ENCODE measurements at places on chromosomes 4 and X.
A peak's percentile ranks its signal among the peaks of the same experiment; 100 is the strongest.

DNA sequence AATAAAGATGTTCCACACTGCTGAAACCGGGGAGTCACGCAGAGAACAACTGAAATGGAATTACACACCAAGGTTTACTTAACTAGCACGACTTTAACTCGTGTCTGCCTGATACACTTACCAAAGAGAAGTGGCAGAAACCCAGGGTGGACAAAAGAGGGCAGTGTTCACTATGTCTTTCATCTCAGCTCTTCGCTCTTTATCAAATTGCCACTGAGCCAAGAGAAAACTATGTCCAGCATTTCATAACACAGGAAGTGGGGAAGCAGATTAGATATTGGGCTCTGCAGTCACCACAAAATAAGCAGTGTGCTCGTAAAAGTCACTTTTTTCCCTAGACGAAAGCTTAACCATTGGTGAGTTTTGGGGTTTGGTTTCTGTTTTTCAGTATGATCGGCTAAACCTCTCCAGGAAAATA, 155.7 kb downstream of the CHIC2 start:
- peak; percentile 15 for DNase-seq

GRCh38 chrX:8755116-8755515, 23.2 kb upstream of the ANOS1 start:
- DNase-seq, result peak; percentile 56

DNA sequence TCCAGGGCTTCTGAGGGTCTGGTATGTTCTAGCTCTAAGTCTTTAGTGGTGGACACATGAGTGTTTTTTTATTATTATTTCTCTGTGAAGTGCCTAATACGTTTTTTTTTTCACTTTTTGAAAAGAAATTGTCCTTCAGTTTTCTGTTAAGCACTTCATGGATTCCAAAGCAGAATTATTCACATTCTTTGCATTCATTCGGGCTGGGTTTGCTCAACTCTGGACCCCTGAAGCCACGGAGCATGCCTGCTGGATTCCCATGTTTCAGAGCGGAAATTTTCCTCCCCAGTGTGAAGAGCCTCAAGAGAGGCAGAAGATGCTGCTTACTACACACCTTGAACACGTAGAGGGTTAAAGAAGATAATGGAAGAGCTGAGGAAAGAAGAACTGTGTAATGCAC, 107.5 kb downstream of the EGF start:
- no peak for DNase-seq

GRCh38 chr4:159227378-159227777, 124.5 kb downstream of the RAPGEF2 start:
- DNase-seq, result no peak

- DNase-seq, result no peak
Observed at GRCh38 chr4:83180431-83180968, 66.0 kb upstream of the PLAC8 start.

DNA sequence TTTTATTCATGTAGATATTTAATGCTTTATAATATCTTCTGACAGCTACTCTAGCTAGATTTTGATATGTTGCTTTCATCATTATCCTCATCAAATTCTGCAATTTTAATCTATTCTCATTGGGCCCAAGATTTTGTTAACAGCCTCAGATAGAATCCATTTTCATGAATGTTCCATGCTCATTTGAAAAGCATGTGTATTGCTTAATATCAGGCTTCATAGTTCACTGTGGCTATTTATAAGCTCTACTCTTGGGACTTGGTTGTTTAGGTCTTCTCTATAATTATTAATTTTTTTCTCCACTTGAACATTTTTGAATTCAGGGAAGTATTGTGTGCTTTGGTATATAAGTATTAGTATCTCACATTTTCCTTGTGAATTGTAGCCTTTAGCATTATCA, 41.8 kb downstream of the RAB40A start:
- DNase-seq, result no peak

- DNase-seq, result no peak
Observed at GRCh38 chrX:6384371-6384770, 150.5 kb downstream of the VCX3A start.

- no peak for DNase-seq
Observed at GRCh38 chr4:188262464-188262863, 123.2 kb downstream of the TRIML1 start.

DNA sequence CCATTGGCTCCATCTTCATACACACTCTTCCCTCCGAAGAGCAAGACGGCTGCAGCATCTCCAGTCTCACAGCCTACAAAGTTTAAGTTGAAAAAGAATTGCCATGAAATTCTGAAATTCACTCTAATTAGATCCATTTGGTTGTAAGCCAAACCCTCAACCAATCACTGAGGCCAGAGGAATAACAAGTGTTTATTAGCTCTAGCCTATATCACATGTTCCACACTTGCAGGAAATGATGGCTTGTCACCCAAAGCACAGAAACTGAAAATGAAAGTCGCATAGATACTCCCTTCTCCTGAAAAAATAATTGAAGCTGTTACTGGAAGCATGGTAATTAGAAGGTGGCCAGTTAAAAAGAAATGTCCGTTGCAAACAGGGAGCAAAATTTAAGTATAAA, 1071.8 kb downstream of the CCSER1 start:
- DNase-seq, result no peak

DNA sequence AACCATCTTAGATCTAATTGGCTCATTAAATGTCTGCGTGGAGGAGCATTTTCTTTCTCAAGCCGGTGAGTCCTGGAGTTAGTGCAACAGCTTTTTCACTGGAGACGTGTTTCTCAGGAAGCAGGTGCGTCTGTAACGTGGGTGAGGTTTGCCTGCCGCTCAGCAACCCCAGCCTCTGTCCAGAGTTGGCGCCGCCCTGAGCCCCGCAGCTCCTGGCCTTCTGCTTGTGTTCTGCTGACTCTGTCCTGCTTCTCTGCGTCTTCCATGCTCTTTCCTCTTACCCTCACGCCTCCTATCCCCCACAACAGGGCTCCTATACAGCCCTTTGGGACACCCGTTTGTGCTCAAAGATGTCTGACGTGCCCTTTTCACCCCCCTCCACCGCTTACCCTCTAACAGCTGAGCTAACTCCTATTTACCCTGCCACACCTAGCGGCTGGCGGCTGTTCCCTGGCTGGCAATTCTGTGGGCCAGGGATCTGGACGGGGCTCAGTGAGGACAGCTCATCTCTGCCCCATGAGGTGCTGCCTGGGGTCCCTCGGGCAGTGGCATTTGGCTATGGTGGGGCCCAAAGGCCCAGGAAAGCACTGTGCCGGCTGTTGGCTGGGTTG, 18.8 kb downstream of the DOK7 start:
- no peak for DNase-seq

DNA sequence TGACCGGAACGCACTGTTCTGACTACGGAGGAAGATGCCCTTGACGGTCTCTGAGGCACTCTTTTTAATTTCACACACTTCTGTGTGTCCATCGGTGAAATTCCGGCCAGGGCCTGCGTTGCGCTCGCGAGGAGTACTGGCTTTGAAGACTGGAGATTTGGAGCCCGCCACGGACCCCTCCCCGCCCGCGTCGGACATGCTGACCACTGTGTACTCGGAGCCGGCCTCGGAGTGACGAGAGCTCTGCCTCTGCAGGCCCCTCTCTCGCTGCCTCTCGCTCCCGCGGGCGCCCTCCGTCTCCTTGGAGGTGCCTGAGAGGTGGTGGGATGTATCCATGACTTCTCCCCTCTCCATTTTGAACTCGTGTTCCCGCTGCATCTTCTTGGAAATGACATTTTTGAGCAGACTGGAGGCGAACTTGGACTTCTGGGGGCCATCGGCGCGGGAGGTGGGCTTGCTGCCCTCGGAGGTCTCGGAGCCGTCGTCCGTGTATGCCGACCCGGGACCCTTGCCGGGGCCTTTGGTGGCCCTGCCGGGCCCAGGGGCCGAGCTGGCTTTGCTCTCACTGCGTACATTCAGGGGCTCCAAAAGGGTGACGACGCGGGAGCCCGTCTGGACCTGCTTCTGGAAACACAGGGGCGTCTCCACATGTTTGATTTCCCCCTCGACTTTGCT, 5.7 kb downstream of the C4orf54 start:
- DNase-seq, result peak; percentile 14

DNA sequence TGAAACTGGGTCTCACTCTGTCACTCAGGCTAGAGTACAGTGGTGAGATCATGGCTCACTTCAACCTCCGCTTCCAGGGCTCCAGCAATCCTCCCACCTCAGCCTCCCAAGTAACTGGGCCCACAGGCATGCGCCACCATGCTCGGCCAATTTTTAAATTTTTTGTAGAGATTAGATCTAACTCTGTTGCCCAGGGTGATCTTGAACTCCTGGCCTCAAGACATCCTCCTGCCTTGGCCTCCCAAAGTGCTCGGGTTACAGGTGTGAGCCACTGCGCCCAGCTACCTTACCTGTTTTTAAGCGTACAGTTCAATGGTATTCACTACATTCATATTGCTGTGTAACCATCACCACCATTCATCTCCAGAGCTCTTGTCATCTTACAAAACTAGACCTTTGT, 41.5 kb downstream of the ING2 start:
- no peak for DNase-seq

- DNase-seq, result no peak
Observed at GRCh38 chr4:168540086-168540485, 43.2 kb downstream of the PALLD start.

DNA sequence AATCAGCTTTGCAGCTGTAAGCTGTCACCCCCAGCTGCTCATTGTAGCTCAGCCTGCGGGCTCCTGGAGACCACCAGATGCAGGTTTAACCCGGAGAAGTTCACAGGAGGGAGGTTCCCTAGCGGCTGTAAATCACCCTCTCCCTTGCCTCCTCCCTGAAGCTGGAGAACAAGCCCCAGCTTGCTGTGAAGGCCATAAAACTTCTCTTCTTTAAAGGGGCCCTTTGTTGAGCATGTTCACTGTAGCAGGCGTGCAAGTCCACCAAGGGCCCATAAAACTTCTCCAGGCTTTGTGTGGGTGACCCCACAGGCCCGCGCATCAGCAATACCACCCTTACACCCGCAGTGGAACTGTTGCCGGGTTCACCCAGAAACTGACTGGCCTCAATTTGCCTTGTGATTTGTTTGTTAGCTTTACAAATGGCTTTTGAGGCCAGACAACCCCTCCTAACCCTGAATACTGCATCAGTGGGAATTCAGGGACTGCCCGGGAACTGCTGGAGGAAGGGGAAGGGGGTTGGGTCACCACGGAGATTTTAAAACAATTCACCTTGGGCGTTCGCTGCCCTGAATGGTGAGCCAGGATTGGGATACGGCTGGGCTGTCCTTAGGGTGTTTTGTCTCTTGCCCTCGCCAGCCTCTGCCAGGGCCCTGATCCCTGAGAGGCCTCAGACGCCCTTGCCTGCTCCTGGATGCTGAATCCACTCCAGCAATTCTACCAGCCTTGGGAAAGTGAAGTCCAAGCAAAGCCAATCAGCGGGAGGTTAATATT, 49.5 kb upstream of the ATP6AP2 start:
- no peak for DNase-seq

- no peak for DNase-seq
Observed at GRCh38 chrX:1883772-1884171, 268.9 kb downstream of the ASMT start.

- DNase-seq, result no peak
Observed at GRCh38 chrX:132094164-132094563, 33.7 kb downstream of the FRMD7 start.

GRCh38 chrX:94814216-94814615, 1140.2 kb downstream of the FAM133A start:
- DNase-seq, result no peak

GRCh38 chr4:36196145-36196913, 48.0 kb downstream of the ARAP2 start:
- DNase-seq, result no peak

DNA sequence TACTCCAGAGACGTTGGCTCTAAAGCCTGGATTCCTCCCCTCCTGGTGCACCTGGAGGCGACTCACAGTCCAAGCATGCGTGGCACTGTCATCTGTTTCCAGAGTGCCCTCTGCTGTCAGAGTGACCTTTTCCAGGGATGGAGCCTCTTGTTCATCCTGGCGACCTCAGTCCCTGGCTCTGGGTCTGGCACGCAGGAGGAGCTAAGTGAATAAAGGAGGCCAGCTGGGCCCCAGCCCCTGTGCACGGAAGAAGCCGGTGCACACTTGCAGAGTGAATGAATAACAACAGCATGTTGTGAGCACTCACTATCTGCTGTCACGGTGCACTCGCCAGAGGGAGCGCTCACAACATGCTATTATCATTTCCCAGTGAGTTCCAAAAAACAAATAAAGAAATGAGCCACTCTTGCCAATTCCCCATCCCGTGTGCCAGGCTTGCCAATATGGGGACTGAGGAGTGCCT, 27.8 kb upstream of the PSAPL1 start:
- DNase-seq, result peak; percentile 81

GRCh38 chrX:3699821-3700381, 13.5 kb downstream of the PRKX start:
- no peak for DNase-seq

- peak; percentile 48 for DNase-seq
Observed at GRCh38 chr4:2459589-2460349, 9.1 kb upstream of the RNF4 start.

DNA sequence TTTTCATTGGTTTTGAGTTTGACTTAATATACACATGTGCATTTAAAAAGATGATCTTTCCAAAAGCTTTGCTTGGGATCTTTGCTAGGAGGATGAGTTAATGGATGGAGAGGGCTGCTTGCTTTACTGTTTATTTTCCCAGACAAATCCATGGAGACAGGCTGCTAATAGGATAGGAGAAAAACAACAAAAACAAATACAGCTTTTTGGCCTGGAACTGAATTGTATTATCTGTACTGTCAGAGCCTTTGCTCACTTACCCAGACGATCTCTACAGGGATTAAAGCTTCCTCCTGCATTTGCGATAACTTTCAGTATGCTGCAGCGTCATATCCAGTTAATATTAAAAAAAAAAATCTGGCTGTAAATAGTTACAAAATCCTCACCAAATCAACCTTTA, 190.8 kb upstream of the NUDT6 start:
- no peak for DNase-seq

DNA sequence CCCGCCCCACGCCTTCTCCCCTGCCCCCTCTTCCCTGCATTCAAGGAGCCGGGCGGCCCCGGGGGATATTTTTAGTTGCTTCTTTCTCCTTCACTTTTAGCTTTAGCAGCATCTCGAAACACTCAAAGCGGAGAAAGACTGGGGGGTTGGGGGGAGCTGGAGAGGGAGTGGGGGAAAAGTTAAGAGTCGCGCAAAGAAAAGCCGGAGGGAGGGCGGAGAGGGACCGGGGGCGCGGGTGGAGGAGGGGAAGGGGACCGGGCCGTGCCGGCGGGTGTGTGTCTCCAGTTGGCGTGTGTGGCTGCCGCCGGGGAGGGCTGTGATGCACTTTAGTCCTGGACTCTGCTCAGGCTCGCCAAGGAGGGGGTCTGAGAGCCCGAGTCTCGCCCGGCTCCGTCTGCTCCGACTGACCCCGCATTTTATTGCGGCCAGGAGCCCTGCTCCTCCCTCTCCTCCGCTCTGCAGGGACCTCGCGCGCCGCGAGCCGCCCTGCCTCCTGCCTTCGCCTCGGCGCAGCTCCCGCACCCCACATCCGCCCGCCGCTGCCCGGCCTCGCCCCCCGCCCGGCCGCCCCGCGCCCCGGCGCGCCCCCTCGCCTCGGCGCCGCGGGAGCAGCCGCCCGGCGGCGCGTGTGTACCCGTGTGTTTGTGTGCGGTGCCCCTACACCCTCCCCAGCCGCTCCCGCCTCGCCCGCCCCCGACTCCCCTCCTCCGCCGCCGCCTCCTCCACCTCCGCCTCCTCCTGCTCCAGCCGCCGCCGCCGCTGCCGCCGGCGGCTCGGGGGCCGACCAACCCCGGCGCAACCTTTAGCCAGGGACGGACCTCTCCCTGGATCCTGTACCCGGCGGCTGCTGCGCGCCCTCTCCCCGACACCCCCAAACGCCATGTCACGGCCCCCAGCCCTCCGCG, 1.4 kb downstream of the ZNF827 start:
- DNase-seq, result peak; percentile 85

GRCh38 chr4:163966612-163967011, 472.1 kb downstream of the TMA16 start:
- DNase-seq, result no peak

- peak; percentile 82 for DNase-seq
Observed at GRCh38 chr4:26319467-26319948, 1.3 kb upstream of the RBPJ start.

All from H7 (cell line).